ENCODE measurements at places on chromosomes 3 and 15.

DNA sequence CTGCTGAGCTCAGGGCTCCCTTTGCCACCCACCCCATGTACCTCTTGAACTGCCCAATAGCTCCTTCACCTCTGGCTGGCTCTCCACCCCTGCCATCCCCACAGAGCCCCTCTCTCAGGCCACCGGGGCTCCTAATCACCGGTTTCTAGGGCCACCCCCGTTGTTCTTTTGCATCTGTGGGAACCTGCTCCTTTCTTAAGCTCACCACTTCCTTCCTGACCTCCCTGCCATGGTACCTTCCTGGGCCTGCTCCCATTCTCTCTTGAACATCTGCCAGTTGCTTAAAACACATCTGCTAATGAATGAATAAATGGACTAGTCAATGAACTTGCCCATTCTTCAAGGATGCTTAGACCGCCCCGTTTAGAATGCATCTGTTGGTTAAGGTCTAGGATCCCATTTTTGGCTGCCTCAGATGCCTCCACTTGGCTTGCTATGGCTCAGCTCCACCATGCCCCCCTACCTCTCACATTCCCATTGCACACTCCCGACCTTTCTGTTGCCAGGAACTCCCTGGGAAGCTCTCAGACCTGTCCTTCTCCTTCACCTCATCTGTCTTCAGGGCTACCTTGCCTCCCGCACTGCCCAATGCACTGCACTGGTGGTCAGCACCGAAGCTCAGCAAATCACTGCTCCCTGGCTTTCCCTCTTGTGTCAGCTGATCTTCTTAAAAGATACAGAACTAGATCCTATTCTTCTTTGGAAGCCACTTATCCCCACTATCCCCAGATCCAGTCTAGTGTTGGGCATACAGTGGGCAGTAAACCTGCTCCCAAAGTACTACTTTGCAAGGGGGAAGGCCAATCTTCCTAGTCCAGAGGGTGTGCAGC, 9.1 kb downstream of the AMOTL2 start:
- no peak for DNase-seq

DNA sequence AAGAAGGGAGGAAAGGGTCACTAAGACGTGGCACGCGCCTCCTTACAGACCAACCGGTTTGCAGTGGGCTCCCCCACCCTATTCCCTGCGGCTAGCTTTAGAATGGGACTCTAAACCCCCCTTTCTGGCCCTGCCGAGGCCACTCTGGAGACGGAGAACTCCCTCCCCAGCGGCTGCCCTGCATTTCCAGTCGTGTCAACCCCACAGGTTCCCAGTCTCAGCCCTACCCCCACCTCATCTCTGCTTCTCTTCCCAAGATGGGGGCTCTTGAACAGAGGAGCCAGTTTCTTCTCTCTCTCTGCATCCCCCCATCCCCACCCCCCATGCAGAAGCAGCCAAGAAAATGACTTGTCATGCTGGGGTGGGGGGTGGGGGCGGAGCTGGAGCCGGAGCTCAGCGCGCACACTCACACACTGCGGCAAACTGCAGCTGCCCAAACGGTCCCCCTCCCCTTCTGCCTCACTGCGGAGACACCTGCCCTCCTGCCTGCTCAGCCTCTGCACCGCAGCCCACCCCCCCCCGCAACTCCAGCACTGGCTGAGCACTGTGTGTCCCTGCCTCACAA, 871 bp downstream of the MAP1A start:
- no peak for DNase-seq

GRCh38 chr15:77778802-77779201, 146.1 kb upstream of the LINGO1 start:
- DNase-seq: no peak

DNA sequence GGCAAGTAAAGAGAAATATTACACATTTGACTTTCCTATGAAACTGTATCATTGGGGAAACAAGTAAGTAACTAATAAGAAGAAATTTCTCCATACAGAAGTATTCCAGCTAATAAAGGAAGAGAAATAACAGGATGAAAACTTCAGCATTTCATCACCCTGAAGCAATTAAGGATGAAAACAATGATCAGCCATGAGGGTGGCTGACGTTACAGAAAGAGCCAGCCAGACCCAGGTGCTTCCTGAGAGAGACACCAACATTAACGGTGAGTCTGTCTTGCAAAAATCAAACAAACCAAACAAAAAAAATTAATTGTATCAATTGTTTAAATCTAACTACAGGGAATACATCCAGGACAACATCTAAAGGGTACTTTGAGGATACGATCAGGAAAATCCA, 190.0 kb downstream of the ARRDC4 start:
- DNase-seq: no peak

DNA sequence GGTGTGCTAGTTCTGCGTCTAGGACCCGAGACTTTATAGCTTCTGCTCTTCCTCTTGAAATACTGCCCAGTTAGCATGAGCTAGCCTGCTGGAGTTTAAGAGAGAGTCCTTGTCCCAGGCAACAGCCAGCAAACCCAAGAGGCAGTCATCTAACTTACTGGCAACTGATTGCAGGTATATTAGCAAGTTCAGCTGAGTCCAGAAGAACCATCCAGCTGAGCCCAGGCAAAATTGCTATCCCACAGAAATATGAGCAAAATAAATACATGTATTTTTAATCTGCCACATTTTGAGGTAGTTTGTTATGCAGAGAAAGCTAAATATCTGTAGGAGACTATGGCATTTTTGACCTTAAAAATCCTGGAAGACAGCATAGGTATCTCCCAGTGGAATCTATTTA, 174.4 kb upstream of the CMC1 start:
- no peak for DNase-seq

GRCh38 chr15:52225230-52225629, 34.0 kb upstream of the GNB5 start:
- DNase-seq: no peak

DNA sequence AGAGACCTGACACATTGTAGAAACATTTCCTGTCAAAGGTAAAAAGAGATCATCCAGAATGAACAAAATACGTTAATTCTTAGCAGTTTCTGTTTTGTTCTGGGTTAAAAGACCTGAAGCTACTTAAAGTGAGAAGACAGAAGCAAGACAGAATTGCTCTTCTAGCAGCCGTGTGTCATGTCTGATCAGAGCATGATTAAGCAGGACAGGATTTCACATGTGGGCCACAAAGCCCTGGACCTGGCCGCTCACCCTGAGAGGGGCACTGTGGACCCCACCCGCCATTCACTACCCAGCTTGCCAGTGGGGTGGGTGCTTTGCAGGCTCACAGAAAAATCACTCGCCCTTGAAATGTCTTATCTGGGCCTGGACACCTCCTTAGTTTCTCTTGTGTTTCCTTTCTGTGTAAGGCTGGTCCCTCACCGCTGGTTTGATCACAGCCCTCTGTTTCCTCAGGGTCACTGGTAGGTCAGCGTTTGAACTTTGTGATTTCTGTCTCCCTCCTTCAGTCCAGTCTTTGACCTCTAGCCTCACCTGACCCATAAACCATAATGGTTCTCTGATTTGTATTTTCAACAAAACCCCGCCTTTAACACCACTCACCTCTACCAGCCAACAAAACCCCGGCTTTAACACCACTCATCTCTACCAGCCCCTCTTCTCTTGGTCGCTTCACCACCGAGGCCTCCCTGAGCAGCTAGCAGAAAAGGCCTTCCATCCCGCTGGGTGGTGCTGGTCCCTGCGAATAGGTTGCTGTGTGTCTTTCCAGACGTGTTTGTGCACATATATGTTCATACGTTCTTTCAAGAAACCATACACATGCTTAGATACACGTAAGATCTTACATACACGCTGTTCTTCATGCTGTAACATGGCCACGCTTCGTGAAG, 185.0 kb downstream of the OR4M2 start:
- DNase-seq: no peak

DNA sequence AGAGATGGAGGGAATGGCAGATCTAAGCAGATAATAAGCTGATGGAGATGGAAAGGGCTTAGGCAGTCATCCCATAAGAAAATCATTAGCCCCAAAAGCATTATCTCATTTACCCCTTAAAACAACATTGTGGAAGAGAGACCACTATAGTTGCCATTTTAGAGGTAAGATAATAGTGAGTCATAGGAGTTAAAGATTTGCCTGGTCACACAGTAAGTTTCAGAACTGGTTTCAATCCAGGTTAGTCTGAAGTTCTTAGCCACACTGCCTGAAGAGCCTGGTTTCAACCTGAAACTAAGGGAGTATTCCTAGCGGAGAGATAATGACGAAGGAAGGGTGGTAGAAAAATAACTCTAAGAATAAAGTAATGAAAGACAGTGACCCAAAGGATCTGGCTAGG, 13.0 kb upstream of the UBR1 start:
- no peak for DNase-seq

DNA sequence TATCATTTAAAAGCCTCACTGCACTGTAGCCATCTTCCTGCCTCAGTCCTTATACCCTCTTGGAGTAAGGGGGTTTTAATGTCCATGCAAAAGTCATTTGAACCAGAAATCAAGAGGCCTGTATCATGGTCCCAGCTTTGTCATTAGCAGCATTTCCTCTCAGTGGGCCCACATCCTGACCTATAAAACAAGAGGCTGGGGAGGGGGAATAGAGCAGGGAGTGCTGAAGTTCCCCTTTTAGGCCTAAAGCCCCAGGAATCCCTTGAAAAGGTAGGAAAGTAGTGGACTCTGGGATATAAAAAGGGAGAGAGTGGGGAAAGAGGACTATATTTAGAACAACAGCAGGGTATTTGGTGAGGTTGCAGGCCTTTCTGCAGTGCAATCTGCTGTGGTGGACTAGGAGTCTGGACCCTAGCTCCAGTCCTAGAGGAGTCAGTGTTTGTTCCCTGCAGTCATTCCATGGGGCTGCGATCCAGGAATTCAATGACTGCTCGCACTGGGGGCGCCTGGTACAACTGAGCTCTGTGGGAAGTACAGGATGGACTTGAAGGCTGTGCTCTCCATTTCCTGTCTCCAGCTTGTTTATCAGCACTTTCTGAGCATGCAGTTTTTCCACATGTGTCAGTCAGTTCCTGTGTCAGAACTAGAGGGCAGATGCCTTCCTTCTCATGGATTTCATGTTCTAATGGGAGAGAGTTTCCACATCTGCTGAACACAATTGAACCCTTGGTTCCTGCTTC, 46.8 kb downstream of the PDHB start:
- no peak for DNase-seq

DNA sequence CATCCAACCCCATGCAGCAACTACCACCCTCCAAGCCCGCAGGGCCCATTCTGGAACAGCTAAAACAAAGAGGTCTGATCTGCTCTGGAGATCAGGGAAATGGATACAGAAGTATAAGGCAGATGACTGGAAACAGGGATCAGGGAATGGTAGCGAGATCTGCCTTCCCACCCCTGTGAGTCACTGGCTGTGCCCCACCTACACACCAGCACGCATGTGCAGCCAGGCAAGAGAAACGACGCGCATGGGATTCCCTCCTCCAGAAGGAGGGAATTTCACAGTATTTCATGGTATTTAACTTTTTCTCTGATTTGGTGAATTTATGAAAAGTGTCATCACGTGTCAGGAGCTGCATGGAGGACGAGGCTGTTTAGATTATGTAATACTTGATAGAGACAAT, 116.7 kb downstream of the ARRDC4 start:
- no peak for DNase-seq

DNA sequence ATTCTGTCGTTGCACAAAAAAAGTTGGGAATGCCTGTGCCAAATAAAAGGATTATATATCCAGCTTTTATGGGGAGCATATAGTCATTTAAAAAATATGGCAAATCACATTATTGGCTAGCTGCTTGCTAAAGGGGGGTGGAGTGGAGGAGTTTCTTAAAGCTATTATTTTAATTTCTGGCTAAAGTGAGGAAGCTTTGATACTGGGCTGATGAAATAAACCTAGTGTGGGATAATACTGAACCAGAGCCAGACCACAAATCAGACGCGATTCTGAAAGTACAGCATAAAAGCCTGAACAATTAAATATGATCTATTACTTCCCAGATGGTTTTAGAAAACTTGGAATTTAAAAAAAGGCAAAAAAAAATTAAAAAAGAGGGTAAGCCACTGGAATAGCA, 14.4 kb downstream of the POLR2M start:
- DNase-seq: no peak

DNA sequence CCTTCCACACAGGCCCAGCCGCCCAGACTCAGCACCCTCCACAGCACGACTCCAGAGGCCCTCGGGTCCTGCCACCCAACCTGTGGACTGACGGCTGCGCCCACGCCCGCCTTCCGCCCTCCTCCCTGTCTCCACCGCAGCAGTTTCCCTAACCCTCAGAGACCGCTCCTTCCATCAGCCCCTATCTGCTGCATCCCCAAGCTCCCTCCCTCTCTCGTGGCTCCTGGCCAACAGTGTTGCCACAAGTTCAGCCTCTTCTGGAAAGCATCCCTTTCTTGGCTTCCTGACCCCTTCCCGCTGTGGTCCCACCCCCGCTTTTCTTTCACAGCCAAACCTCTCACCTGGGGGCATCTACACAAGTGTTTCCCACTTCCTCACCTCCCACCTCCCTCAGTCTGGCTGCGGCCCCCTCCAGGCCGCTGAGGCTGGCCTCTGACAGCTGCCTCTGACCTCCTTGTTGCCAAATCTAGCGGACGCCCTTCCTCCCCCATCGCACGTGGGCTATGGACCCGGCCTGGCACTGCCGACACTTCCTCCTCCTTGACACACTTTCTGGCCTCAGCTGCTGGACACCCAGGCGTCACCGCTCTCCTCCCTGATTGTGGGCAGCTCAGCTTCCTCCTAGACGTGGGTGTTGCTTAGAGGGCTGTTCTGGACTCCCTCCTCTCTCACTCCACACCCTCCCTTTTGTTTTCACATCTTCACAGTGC, 168.8 kb upstream of the TLE3 start:
- no peak for DNase-seq

DNA sequence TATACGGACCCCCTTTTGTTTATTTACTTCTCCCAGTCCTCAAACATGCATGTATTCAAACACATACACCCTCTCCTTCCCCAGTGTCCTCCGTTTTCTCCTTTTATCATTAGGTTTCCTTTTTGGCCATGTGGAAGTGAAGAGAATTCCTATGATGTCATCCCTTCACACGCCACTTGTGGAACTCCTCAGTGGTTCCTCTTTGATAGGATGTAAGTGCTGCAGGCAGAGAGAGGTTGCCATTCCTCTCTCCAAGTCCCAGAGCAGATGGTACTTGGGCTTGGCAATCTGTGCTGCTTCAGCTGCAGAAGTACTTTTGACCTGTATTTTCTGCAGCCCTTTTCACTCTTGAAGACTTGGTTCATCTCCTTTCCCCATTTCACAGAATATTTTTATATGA, 32.9 kb upstream of the CRTC3 start:
- no peak for DNase-seq

DNA sequence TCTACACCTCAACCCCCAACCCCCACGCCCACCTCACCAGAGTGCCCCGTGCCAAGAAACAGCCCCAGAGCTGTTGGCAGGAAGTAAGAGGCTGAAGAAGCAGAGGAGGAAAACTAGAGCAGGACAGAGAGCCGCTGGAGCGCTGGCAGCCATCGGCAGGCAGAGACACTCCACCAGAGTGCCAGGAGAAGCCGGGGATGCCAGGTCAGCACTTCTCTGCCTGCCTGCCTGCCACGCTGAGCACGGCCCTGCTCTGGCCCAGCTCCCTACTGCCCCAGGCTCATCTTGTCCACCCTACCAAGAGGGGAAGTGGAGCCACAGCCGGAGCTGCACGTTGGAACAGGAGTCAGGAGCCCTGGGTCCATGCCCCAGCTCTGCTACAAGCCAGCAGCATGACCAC, 29.7 kb downstream of the CACNA2D2 start:
- DNase-seq: no peak

- no peak for DNase-seq
Measured at GRCh38 chr15:82554849-82555248, 14.6 kb upstream of the RPS17 start.

All from activated naive CD8-positive, alpha-beta T cell treated with anti-CD3 and anti-CD28 coated beads, Interleukin-2, amount 50 U/mL, for 16 hours (primary cell).